CD4-positive, alpha-beta T cell treated with Interleukin-4 for 1 hour (primary cell): ENCODE measurements at places on chromosomes 5 and 9.

DNA sequence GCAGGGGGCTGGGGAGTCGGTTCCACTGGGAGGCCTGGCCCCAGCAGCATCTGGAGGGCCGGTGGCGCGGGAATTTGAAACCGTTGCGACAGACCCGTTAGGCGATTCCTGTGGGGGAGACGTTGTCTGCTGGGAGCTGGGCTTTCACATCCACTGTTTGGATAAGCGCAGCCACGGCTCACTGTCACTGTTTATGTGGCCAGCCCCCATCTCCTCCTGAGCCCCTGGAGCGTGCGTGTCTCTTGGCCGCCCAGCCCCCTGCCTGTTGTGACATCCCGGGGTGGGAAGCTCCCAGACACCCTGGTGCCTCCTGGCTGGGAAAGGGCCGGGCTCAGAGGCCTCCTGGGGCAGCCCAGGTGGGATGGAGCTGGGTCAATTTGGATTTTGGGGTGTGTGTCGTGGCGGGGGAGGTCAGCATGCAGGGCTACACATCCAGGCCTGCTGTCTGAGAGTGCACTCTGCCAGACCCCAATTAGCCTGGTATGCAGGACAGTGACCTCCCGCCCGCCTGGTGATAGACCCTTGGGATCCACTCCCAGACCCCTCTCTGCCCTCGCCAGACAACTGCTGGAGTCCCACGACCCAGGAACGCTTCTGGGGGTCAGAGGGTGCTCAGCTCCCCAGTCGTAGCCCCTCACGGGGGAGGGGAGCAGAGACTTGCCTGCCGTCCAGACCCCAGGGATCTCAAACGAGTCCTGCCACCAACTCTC, 62.0 kb upstream of the RNU6ATAC start:
- DNase-seq = no peak

GRCh38 chr9:109182940-109183798, 16.1 kb upstream of the FRRS1L start:
- DNase-seq = no peak

DNA sequence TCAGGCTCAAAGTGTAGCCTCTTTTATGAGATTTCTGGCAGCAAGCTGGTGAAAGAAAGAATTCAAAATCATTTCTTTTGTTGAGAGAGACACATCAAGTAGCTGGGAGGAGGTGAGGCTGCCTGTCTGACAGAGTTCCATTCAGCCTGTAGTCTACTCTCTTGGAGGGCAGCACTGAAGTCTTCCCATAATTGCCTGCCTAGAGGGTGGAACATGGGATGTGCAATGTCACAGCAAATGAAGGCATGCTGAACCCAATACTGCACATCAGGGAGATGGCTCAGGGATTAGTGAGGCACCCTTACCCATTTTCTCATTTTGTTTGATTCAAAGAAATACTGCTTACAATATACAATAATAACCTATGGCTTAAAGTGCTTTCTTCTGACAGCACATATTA, 475.7 kb downstream of the TMEM232 start:
- no peak for DNase-seq

- DNase-seq = no peak
Observed at GRCh38 chr9:125329978-125330377, 68.4 kb downstream of the GAPVD1 start.

- DNase-seq = no peak
Observed at GRCh38 chr9:76150013-76150412, 244.2 kb downstream of the RFK start.

- no peak for DNase-seq
Observed at GRCh38 chr9:81573415-81574321, 115.7 kb downstream of the TLE1 start.

DNA sequence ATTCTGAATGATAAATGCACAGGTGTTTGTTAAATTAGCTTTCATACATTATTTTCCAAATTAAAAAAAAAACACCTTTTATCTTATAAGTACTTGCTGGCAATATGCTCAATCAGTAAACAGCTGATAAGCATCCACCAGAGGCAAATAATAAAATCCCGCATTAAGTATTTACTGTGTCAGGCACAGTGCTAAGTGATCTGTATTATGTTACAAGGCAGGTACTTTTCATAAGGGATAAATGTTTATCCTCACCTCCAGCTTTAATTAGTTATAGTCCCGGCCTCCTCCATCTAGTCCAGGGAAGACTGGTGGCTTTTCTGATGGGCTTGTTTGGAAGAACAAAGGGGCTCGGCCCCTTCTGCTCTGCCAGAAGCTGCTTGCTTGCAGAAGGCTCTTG, 40.1 kb downstream of the PFDN1 start:
- DNase-seq = no peak

GRCh38 chr5:176183321-176184074, 54.7 kb upstream of the SIMC1 start:
- DNase-seq = no peak

DNA sequence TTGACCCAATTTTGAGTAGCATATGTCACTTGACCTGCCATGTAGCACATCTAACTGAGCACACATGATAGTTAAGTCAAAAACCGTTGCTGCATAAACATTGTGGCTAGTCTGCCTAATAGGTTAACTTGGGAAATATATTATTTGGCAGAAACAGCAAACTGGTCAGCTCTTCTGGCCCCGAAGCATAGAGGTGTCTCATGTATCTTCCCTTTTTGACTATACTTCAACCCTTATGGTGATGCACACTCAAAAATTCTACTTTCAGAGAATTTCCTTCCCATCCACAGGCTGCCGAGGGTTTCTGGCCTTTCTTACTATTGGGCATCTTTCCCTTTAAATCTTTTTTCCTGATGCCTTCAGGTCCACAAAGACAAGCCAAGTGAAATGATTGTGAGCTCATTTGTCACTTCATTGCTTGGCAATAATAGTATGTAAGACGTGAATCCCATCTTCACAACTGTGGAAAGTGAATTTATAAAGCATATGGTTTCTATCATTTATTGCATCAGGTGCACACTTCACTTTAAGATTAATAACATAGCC, 41.2 kb downstream of the MOCS2 start:
- no peak for DNase-seq

DNA sequence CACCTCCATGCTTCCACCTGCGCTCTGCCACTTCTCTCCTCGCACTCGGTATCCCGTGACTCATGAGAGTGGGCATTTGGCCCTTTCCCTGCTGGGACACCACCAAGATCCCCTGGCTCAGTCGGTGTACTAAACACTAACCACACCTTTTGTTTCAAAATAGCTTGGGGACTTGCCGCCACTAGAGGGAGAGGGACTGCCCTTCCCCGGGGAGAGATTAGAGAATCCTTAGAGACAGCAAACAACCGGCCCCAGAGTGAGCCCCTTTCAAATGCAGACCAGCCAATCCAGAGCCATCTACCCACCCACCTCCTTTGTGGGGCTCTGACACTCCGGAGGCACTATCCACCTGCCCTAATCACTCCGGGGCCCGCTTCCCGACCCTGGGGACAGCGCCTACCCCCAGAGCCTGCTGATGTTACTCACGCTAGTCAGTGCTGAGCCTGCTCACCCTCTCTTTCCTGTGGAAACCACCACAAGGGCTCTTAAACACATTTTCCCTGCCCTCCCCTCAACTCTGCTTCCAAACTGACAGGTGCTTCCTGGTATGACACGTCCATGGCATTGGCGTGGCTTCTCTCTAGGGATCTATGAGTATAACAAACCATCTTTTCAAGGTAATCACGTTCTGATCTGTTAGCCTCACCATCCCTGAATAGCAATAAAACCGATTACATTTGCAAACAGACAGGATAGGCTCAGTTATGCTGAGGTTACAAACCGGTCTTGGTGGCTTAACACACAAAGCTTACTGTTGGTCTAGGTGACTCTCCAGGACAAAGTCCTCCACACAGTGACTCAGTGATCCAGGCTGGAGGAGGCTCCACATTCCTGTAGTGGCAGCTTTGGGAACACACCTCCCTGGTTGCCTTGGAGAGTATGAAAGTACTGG, 180.1 kb upstream of the MVB12B start:
- peak; percentile 7 for DNase-seq

GRCh38 chr5:2894316-2894715, 142.8 kb upstream of the IRX2 start:
- DNase-seq = no peak
